Astrocyte of the spinal cord (primary cell): ENCODE measurements at places on chromosomes 11 and 22.

GRCh38 chr11:134272381-134273316 lies 3.5 kb upstream of the GLB1L3 start:
- no peak for DNase-seq

DNA sequence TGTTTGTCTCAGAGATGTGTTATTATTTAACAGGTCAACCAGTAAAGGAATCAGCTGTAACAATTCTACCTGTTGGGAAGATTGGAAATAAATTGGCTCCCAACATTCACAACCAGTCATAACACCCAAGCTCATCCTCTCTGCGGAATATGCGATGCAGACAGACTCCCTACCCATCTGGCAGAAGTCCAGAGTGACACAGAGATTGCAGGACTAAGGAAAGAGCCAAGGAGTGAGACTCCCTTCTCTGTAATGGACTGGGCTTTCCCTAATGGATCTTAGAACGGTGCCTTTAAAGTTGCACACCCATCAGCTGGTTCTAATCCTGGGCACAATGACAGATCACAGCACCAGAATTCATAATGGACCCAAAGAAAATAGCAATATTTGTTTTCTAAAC lies 27.8 kb upstream of the UBASH3B start:
- DNase-seq, result no peak

GRCh38 chr11:66676931-66677598 lies 622 bp downstream of the RBM4B start:
- DNase-seq, result no peak

DNA sequence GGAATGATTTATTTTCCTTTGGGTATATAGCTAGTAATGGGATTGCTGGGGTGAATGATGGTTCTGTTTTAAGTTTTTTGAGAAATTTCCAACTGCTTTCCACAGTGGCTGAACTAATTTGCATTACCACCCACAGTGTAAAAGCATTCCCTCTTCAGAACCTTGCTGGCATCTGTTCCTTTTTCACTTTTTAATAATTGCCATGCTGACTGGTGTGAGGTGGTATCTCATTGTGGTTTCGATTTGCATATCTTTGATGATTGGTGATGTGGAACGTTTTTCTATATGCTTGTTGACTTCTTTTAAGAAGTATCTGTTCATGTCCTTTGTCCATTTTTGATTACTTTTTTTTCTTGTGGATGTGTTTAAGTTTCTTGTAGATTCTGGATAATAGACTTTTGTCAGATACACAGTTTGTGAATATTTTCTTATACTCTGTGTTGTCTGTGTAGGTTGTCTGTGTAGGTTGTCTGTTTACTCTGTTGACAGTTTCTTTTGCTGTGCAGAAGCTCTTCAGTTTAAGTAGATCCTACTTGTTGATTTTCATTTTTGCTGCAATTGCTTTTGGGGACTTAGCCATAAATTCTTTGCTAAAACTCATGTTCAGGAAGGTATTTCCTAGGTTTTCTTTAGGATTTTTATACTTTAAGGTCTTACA lies 291.8 kb upstream of the DDI1 start:
- no peak for DNase-seq

DNA sequence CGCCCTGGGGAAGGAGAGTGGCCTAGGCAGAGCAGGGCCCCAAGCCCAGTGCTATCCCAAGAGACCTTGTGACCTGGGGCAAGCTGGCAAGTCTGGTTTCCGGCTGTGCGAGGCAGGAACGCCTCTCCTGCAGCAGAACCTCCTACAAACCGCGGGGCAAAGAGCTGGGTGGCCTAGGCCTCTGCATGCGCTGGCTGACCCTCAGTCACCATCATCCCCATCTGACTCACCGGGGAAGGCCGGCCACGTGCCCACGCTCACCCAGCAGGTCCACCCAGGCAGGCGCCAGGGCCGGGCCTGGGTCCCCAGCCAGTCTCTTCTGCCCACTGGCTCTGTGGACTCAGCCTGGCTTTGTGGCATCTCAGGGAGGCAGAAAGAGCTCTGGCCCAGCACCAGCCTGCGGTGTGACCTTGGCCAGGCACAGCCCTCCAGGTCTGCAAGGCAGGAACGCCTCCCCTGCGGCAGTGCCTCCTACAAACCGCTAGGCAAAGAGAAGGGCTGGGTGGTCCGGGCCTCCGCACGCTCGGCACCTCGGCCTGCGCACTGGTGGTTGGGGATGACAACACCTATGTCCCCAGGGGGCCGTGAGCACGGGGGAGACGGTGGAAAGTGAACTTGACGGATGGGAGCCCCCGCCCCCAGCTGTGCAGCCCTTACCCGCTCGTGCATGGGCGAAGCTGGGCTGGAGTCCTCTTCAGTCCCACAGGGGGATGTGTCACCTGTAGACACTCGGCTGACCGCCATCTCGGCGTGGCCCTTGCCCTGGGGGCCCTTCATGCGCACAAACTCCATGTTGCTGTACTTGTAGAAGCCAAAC lies 38.2 kb downstream of the KIAA0930 start:
- DNase-seq, result no peak

GRCh38 chr11:44531636-44532035 lies 33.8 kb upstream of the CD82 start:
- DNase-seq, result no peak

- no peak for DNase-seq
Measured at GRCh38 chr22:47329727-47330650, 567.5 kb downstream of the TBC1D22A start.
